Activated CD4-positive, alpha-beta memory T cell treated with anti-CD3 and anti-CD28 coated beads, Interleukin-2, amount 10 ng/mL, durations not matched to agents 7 days and 5 days (primary cell): ENCODE measurements at places on chromosomes 6 and 20. TPM values are rescaled to one million over a fixed set of nuclear protein-coding genes. Genes with fewer than 3 reads are reported as not detected.

GRCh38 chr6:44022296-44022661, 105.0 kb downstream of the MRPL14 start:
- H3K36me3 ChIP-seq, result no peaks in the 10 kb centered on the region
- H3K4me3 ChIP-seq, result no peak overlapping the region
- H3K27me3 ChIP-seq, result peaks cover 8% of the 10 kb centered on the region
- no peak overlapping the region for H3K27ac ChIP-seq
- H3K4me1 ChIP-seq, result no peaks in the 10 kb centered on the region
- DNase-seq, result no peak

GRCh38 chr6:46453216-46453615, 38.0 kb downstream of the RCAN2 start:
- H3K4me1 ChIP-seq, result no peaks in the 10 kb centered on the region
- no peak overlapping the region for H3K27ac ChIP-seq
- no peak overlapping the region for H3K4me3 ChIP-seq
- H3K36me3 ChIP-seq, result no peaks in the 10 kb centered on the region
- H3K27me3 ChIP-seq, result peaks cover 31% of the 10 kb centered on the region
- no peak for DNase-seq

- H3K4me3 ChIP-seq, result no peak overlapping the region
- no peaks in the 10 kb centered on the region for H3K36me3 ChIP-seq
- H3K27ac ChIP-seq, result no peak overlapping the region
- H3K4me1 ChIP-seq, result no peaks in the 10 kb centered on the region
These were observed 62.4 kb downstream of the TXNDC5 start for GRCh38 chr6:7848229-7848628.

DNA sequence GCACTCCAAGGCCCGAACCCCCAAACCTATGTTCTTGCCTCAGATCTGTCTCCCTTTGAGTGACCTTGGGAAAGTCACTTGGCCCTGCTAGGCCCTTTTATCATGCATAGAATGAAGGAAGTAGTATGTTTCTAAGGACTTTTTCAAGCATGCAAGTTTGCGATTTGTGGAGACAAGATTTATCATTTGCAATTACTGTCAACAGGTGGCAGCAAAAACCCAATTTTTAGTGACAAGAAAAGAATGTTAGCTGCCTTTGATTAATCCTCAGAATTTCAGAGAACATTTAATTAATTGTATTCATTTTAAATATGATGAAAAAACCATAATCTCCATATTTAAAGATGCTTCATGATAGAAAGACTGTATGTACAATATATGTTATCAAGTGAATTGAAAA, 28.3 kb upstream of the PREP start:
- DNase-seq, result no peak
- H3K27ac ChIP-seq, result no peak overlapping the region
- H3K36me3 ChIP-seq, result no peaks in the 10 kb centered on the region
- no peak overlapping the region for H3K4me3 ChIP-seq
- H3K27me3 ChIP-seq, result peaks cover 4% of the 10 kb centered on the region

GRCh38 chr20:45257161-45257560, 2.8 kb upstream of the SLPI start:
- H3K36me3 ChIP-seq, result no peaks in the 10 kb centered on the region
- no peak for DNase-seq
- H3K4me3 ChIP-seq, result no peak overlapping the region
- peaks cover 23% of the 10 kb centered on the region for H3K4me1 ChIP-seq

GRCh38 chr6:113102761-113103160, 754.4 kb upstream of the MARCKS start:
- no peaks in the 10 kb centered on the region for H3K27me3 ChIP-seq
- no peaks in the 10 kb centered on the region for H3K36me3 ChIP-seq
- DNase-seq, result no peak
- no peak overlapping the region for H3K4me3 ChIP-seq
- H3K4me1 ChIP-seq, result no peaks in the 10 kb centered on the region
- no peak overlapping the region for H3K27ac ChIP-seq

GRCh38 chr20:517221-517620, 26.4 kb downstream of the CSNK2A1 start:
- H3K4me3 ChIP-seq, result no peak overlapping the region
- no peak for DNase-seq
- H3K27me3 ChIP-seq, result no peaks in the 10 kb centered on the region
- peaks cover 55% of the 10 kb centered on the region for H3K36me3 ChIP-seq

DNA sequence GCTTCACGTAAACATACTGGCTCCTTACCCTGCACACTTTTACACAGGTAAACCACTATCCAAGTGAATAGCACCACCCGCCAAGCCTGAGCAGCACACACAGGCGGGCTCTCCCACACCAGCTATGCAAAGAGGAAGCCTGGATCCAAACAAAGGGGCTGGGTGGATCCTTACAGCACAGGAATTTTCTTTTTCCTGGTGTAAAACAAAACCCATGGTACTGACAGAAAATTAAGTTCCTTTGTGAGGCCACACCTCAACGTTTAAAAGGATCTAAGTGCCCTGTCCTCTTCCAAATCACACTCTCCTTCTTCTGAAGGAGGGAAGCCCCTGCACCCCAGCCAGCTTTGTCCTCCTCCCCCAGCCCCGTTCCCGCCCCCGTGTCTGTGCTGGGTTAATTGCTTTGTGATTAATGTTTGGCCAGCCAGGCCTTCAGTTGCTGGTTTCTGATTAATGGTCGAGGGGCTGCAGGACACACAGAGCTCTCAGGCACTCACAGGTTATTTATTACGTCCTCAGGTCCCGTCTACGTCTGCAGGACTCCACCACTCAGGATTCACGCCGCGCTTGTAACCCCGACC, 6.1 kb downstream of the DACT2 start:
- no peaks in the 10 kb centered on the region for H3K4me1 ChIP-seq
- DNase-seq, result no peak
- H3K27ac ChIP-seq, result no peak overlapping the region
- H3K27me3 ChIP-seq, result peaks cover 22% of the 10 kb centered on the region
- H3K4me3 ChIP-seq, result no peak overlapping the region
- H3K36me3 ChIP-seq, result no peaks in the 10 kb centered on the region

GRCh38 chr6:74574794-74575193, 631.1 kb downstream of the COL12A1 start:
- DNase-seq, result no peak
- no peaks in the 10 kb centered on the region for H3K4me1 ChIP-seq
- no peaks in the 10 kb centered on the region for H3K36me3 ChIP-seq
- H3K4me3 ChIP-seq, result no peak overlapping the region
- H3K27me3 ChIP-seq, result no peaks in the 10 kb centered on the region

DNA sequence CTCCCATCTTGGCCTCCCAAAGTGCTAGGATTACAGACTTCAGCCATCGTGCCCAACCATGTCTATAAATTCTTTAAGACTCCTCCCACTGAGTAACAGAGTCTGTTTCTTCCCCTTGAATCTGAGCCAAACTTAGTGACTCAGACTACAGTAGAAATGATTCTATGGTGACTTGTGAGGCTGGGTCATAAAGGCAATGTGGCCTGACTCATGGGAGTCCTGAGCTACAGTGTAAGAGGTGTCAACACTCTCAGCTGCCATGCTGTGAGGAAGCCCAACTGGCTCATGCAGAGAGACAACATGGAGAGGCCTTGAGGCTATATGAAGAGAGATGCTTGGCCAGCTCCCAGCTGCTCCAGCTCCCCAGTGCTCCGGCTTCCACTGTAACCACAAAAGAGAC, 5.2 kb upstream of the NRSN2 start:
- peaks cover 20% of the 10 kb centered on the region for H3K27me3 ChIP-seq
- H3K36me3 ChIP-seq, result no peaks in the 10 kb centered on the region
- no peak overlapping the region for H3K27ac ChIP-seq
- peaks cover 6% of the 10 kb centered on the region for H3K4me1 ChIP-seq

DNA sequence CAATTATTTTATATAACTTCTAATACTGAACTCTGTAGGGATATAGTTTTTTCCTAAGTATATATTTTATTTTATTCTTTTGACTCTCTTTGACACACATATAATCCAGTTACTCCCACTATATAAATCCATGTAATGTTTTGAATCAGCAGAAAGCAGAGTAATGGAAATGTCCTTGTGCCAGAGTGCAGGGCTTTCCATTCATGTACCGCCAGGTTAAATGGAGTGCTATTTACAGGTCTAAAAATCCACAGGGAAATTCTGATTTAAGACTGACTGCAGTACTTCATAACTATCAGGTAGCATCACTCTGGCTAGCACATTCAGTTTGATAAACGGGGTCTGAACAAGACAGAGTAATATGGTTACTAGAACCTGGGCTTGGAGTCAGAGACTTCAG, 626.8 kb downstream of the COL12A1 start:
- H3K27me3 ChIP-seq, result no peaks in the 10 kb centered on the region
- no peaks in the 10 kb centered on the region for H3K4me1 ChIP-seq
- H3K4me3 ChIP-seq, result no peak overlapping the region

DNA sequence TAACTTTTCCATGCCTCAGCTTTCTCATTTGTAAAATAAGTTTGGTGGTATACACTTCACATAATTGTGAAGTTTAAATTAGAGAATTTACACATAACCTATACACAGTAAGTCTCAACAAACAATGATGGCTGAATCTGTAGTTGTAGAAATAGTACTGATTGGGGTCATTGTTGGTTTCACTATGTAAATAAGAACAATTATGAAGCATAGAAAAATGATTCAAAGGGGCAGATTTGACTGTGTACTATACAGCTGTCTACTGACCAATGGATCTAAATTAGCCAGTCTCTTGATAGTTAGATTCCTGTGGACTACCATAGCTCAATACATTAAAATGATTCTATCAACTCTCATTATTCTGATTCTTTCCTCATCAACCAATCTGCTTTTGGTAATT, 181.1 kb upstream of the STXBP5 start:
- no peaks in the 10 kb centered on the region for H3K36me3 ChIP-seq
- H3K27ac ChIP-seq, result no peak overlapping the region
- no peak for DNase-seq
- H3K4me3 ChIP-seq, result no peak overlapping the region
- no peaks in the 10 kb centered on the region for H3K27me3 ChIP-seq
- H3K4me1 ChIP-seq, result no peaks in the 10 kb centered on the region

DNA sequence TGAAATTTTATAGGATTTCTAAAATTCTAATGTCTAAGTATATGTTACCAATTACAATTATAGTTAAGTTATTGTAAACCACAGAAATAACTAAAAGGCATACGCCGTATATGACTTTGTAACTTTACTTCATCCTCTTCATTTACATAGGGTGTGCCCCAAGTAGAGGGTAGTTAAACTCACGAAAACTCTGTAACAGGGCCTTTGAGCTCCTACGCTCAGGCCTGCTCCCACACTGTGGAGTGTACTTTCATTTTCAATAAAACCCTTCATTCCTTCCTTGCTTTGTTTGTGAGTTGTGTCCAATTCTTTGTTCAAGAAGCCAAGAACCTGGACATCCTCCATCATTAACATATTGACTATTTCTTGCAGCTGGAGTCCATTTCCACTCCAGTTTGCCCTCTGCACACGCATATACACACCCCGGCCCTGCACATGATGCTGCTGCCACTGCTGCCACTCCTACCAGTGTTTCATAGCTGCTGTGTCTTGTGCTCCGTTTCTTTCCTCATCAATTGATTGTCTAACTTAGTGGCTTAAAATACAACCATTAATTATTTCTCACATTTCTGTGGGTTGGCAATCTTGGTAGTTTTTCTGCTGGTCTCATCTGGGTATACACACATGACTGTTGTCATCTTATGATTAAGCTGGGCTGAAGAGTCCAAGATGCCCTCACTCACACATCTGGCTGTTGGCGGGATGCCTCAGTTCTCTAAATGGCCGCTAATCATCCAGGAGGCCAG, 33.0 kb upstream of the SCP2D1 start:
- H3K27ac ChIP-seq, result no peak overlapping the region
- no peaks in the 10 kb centered on the region for H3K36me3 ChIP-seq
- H3K4me1 ChIP-seq, result no peaks in the 10 kb centered on the region
- peaks cover 3% of the 10 kb centered on the region for H3K27me3 ChIP-seq

GRCh38 chr20:50865591-50865990, 65.6 kb downstream of the ADNP start:
- no peaks in the 10 kb centered on the region for H3K4me1 ChIP-seq
- H3K27ac ChIP-seq, result no peak overlapping the region
- no peak for DNase-seq
- H3K27me3 ChIP-seq, result no peaks in the 10 kb centered on the region
- H3K4me3 ChIP-seq, result no peak overlapping the region
- H3K36me3 ChIP-seq, result no peaks in the 10 kb centered on the region

DNA sequence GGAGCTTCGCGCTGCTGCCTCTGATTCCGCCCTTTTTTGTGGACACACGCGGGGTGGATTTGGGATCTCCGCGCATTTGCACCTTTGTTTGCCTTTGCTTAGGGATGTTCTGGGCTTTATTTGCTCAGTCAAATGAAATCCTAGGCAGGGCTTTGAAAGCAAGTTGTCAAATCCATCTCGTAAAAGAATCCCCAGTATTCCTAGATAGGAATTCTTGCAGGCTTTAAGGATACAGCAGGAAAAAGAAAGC, 453 bp downstream of the CEP57L1 start:
- no peak for DNase-seq
- H3K4me1 ChIP-seq, result peaks cover 47% of the 10 kb centered on the region
- no peaks in the 10 kb centered on the region for H3K27me3 ChIP-seq
- H3K4me3 ChIP-seq, result peak overlapping the region; percentile 94
- peak overlapping the region; percentile 100 for H3K27ac ChIP-seq

- no peaks in the 10 kb centered on the region for H3K36me3 ChIP-seq
- no peak for DNase-seq
- no peak overlapping the region for H3K27ac ChIP-seq
- no peak overlapping the region for H3K4me3 ChIP-seq
These were observed 152.1 kb downstream of the TTLL2 start for GRCh38 chr6:167476844-167477595.

- H3K4me3 ChIP-seq, result no peak overlapping the region
- no peak for DNase-seq
- no peaks in the 10 kb centered on the region for H3K36me3 ChIP-seq
- H3K4me1 ChIP-seq, result no peaks in the 10 kb centered on the region
These were observed 50.8 kb downstream of the SPTLC3 start for GRCh38 chr20:13059398-13060136.

DNA sequence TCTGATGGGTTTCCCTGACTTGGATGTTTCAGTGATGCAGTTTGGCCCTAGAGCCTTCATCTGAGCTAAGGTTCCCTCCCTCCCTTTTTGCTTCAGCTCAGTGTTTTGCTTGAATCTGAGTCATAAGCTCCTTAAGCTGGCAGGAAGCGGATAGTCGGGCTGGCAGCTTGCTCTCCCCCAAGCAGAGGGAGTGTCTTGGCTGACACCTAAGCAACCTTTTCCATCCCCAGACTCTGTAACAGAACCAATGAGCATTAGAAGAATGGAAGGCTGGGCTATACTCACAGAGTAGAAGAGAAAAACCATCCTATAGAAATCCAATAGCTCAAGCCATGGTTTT, 98.3 kb downstream of the HAO1 start:
- no peak overlapping the region for H3K4me3 ChIP-seq
- no peak overlapping the region for H3K27ac ChIP-seq
- H3K36me3 ChIP-seq, result no peaks in the 10 kb centered on the region
- H3K27me3 ChIP-seq, result no peaks in the 10 kb centered on the region
- no peak for DNase-seq

GRCh38 chr20:21101453-21101931, 4.7 kb downstream of the LINC00237 start:
- DNase-seq, result peak; percentile 29
- H3K4me3 ChIP-seq, result peak overlapping the region; percentile 78
- H3K27me3 ChIP-seq, result peaks cover 81% of the 10 kb centered on the region
- H3K36me3 ChIP-seq, result peaks cover 6% of the 10 kb centered on the region

Gene ANKEF1
- 5.5 TPM for total RNA-seq

Gene CLVS2
- total RNA-seq, result not detected

Gene ZBTB46
- total RNA-seq, result 0.65 TPM

Gene OLIG3
- total RNA-seq, result 0.45 TPM

Gene SH3BGRL2
- 0.35 TPM for total RNA-seq

Gene IFNGR1
- total RNA-seq, result 27.3 TPM

Gene GRM1
- total RNA-seq, result not detected
